ENCODE measurements at places on chromosomes 6 and 20.
A peak's percentile ranks its signal among the peaks of the same experiment; 100 is the strongest.

- DNase-seq: no peak
These were observed 33.4 kb upstream of the PRELID3B start for GRCh38 chr20:59075934-59076508.

DNA sequence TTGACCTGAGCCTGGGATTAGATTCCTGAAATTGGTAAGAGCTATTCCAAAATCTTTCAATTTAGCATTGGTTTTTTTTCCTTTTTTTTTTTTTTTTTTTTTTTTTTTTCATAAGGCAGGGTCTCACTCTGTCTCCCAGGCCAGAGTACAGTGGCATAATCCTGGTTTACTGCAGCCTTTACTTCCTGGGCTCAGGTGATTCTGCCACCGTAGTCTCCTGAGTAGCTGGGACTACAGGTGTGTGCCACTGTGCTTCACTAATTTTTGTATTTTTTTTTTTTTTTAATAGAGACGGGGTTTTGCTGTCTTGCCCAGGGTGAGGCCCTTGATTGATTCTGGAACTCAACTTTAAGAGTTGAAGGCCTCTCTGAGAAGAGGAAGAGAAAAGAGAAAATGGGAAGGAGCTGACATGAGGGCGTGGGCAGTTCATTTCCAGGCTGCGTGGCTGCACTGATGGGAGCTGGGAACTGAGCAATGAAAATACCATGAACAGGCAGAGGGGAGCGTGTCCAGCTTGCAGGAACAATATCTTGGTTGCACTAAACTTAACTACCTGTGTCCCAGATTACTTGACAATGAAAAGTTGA lies 24.6 kb downstream of the KDM1B start:
- DNase-seq: no peak

DNA sequence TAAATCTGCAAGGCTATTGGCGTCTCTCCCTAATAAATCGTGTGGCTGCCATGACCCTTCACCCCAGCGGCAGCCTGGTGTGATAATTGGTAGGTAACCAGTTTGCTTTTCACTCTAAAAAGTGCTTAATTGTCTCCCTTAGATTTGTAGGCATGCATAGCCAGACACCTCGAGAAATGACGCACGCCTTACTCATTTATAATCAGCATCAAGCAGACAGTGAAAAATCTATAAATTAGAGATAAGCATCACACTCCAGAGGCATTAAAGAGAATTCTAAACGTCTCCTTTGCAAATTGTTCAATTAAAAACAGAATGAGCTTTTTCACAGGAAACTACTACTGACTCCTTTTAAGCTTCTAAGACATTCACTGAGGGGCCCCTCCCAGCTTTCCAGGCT lies 110.2 kb upstream of the RPS6KA2 start:
- no peak for DNase-seq

GRCh38 chr6:73134588-73134987 lies 90.7 kb downstream of the KHDC1L start:
- no peak for DNase-seq

DNA sequence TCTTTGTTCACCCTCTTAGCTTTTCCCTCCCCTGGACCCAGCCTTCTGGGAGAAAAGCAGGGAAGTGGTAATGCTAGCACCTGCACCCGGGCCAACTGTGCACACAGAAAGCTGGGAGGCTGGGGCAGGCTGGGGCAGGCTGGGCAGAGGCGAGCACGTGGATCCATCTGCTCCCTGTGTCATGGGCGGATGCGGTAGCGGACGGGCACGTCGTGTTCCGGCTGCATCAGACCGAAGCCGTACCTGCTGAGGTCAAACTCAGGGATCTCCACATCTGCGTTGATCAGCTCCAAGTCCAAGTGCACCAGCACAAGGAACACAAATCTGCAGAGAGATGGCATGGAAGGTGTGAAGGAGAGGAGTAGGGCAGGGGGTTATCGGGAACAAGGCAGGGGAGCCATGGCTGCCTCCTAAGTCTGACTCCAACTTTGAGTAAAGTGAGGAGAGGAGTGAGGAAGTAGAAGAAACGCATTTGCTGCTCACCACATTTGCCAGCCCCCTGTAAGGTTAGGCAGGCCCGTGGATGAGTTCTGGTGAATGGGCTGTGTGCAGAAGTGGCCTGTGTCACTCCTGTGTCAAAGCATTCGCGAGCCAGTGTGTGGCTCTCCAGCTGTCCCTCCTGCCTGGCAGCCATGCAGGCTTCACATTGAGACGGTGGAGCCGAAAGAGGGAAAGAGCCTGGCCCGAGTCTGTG lies 25.4 kb upstream of the KCNB1 start:
- no peak for DNase-seq

- no peak for DNase-seq
These were observed 657 bp downstream of the ZHX3 start for GRCh38 chr20:41316602-41317545.

DNA sequence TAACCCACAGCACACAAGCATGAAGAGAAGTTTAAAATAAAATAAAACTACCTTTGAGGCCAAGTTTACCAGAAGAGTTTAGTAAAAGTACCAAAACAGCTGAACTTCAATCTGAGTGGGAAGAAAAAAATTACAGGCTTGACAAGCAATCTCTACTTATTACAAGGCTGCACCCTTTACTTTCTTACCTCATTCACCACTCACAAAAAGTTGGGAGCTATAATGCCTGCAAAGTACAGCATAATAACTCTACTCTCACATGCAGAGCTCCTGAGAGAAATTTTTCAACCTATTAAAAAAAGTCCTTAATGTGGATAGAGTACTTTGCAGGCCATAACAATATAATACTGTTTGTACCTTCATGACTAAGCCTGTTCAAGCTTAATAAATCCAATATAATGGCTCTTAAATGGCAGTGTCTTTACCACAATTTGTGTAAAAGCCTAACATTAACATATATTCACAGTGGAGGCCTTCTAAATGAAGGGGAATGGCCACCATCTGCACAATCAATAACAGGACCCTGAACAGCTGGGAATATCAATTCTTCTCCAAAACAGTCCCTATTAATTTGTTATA lies 103.1 kb downstream of the DST start:
- DNase-seq: no peak

DNA sequence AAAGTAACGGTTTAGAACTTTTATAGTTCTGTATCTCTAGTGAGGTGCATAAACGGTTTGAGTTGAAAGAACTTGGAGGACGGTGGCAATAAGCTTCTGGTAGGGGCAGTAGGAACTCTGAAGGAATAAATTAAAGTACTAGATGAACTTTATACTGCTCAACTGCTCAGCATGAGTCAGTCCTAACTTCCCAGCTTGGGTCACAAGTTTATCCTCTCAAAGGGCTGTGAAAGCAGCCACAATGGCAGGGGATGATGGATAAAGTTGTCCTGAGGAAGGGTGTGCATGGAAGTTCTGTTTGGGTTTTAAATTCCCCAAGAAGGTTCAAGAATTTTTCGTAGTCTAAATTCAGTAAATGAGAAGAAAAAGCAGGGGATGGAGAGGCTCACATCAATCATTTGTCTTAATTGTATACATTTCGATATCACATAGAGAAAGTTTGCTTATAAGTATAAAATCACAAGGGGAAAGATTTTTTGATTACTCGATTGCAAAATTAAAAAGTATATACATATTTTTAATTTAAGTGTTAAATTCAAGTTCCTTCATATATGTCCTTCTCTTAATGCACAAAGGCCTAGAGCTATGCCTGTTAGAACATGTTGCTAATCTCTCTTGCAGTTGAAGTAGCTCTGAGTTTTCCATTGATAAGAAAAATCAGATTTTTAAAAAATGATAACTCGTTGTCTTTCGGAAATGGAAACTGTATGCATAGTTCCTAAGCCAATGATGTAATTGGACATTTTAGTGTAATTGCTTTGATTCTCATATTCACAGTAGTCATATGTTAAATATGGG lies 55.3 kb upstream of the JAG1 start:
- no peak for DNase-seq

GRCh38 chr6:72530152-72530551 lies 91.7 kb upstream of the KCNQ5 start:
- no peak for DNase-seq

DNA sequence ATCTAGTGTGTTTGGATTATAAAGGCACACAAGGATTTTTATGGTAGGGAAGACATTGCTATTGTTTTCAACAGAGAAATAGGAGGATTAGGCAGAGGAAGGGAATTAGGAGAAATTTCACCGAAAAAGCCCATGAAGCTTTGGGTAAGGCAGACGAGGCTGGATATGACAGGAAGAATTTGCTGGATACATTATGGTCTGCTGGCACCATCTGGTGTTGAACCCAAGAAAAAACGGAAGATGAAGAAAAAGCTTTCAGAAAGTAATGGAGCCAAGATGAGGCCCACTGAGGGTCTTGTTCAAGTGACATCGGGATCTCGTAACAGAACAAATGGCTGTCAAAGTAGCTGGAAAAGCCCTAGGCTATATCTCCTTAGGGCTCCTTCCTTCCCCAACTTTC lies 56.5 kb downstream of the OR2J2 start:
- DNase-seq: no peak

- DNase-seq: no peak
These were observed 93.2 kb downstream of the DLGAP4 start for GRCh38 chr20:36399147-36399968.

DNA sequence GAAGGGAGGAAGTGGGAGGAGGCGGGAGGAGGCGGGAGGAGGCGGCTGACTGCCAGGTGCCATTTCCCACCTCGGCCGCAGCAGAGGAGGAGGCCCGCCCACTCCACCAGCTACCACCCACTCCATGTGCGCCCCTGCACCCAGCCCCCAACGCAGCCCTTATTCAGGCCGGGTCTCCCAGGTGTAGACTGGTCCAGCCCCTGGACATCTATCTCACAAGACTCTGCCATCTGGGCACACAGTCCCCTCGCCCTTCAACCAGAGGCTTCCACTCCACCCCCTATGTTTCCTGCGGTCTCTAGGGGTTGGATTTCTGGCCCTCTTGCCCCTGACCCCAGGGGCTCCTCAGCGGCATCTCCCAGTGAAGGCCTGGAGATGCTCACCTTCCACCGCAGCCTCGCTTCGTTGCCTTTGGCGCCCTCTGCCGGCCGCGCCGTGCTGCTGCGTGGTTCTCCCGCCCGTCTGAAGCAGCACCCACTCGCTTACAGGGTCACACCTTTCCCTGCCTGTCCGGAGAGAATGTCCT lies 32.6 kb upstream of the FAM83D start:
- peak; percentile 22 for DNase-seq

DNA sequence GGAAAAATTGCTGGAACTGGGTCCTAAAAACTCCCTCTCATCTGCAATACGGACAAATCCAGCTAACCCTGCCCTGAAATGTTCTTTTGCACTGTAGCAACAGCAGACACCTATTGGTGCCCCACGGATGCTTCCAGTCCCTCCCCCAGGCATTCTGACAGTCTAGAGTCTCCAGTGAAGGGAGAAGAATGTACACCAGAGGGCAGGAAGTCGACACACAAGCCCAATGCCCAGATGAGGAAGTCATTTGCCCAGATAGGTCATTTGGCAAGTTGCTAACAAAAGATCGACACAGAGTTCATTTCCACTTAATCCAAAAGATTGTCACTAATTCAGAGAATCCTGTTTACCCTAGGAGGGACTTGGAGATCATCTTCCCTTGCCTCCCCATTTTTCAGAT lies 293.0 kb upstream of the PRDM1 start:
- DNase-seq: no peak

Data from renal cortex interstitium (tissue), 15 donors.